Activated CD4-positive, alpha-beta memory T cell treated with anti-CD3 and anti-CD28 coated beads, Interleukin-2, amount 10 ng/mL, durations not matched to agents 7 days and 5 days (primary cell): ENCODE measurements at places on chromosomes 1 and 21.

DNA sequence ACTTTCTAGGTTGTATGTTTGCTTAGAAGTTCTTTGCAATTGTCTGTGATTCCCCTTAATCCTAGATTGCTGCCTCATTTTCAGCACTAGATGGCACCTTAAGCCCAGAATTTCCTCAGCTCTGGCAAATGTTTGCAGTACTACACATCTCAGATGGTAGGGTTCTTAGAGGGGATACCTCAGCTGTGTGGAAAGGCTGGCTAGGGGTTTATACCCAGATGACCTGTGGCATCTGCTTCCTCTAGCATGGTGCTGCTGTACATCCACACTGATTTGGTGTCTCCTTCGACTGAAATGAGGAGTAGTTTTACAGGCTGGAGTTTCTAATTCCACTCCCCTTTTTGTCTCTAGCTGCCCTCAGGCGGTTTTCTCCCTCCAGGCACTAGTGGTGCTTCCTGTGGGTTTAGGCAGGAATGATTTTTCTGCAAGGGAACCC is 23.5 kb downstream of the ASB17 start:
- DNase-seq, result no peak

DNA sequence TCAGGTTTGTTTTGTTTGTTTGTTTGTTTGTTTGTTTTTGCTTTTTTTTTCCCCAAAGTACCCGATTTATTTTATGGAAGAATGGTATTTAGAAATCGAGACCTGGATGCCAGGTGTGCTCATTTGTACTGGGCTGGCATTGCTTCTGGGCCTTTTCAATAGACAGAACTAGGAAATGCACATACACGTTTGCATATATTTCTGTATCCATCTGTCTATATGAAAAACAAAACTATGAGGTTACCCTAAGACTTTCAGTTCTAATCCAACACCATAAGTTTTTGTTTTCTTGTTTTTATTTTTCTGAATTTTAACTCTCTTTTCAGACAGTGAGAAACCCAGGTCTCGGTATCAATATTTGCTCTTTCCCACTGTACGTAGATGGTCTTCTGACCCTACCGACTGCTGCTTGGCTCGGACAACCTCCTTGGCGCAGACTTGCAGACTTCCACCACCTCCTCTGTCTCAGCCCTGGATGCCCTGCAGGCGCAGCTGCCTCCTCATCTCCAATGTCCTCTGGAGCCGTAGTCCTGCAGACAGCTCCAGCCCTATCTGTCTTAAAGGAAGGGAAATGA is 171.7 kb downstream of the NEK7 start:
- DNase-seq, result no peak

GRCh38 chr1:226657895-226658545 is 81.1 kb downstream of the ITPKB start:
- no peak for DNase-seq

- DNase-seq, result no peak
Observed at GRCh38 chr1:85280636-85281035, 4.2 kb upstream of the BCL10 start.

DNA sequence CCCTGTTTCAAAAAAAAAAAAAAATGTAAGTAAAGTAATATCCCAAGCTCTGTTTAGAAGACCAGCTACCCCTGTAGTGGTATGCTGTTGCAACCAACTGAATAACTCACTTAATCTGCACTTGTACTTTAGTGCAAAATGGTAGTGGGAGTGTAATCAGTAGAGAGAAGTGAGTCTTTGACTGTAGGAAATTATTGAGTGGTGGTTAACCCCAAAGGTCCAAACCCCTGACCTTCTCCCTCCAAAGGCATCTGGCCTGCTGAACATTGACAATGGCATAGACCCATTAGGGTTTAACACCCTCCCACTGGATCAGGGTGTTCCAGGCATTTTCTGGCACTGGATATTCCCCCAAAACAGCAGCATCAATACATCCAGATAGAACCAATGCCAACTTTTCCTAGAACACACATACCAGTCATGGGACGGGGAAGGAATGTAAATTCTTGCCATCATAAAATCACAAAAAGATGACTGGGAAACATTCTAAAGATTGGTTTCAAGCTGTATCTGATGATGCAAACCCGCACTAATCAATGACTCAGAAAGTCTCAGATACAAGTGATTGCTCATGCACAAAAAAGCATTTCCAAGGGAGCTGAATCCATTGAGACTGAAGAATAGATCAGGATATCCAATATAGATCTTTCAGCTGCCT is 110.3 kb downstream of the MRPL39 start:
- DNase-seq, result no peak
